NCI-H774 (cell line): ENCODE measurements at places on chromosomes 7 and 10.

DNA sequence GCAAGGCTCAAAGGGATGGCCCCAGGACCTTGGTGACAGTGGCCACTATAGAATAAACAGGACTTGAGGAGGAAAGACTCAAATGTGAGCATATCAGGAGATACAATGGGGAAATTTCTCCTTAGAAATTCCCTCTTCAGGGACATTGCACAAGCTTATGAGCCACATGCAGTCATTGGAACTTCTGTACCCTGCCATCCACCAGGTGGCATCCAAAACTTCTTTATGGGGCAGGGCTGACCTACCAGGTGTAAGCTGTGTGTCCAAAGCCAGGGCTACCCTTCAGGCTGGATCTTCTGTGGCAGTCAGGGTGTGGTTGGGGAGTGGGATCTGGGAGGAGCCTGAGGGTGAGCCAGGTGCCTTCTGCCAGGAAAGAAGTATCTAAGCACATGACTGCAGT, 36.6 kb upstream of the LRRC18 start:
- DNase-seq: no peak

GRCh38 chr10:130550952-130551674, 414.9 kb downstream of the GLRX3 start:
- DNase-seq: no peak

GRCh38 chr7:75638594-75639070, 100.1 kb downstream of the HIP1 start:
- DNase-seq: no peak

- no peak for DNase-seq
Measured at GRCh38 chr10:122544493-122544892, 16.1 kb upstream of the DMBT1 start.

DNA sequence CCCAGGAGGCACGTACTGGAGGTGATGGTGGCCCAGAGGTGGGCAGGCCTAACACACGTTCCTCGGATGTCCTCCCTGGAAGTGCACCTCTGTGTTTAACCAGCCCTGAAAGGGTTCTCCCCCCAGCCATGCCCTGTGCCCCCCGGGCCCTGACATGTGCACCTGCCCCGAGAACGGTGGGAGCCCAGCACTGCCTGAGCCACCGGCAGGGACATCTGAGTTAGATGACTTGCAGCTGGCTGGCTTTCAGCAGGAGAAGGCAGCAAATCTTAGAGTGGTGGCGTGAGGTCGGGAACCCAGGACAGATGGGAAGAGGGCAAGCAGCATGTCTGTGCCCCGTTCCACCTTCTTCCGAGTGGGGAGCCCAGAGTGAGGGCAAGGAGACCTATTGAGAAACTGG, 291.8 kb downstream of the TCERG1L start:
- DNase-seq: no peak

GRCh38 chr10:52720018-52720417, 52.6 kb downstream of the MBL2 start:
- no peak for DNase-seq

GRCh38 chr10:10120671-10121070, 897.0 kb upstream of the CELF2 start:
- DNase-seq: no peak

- DNase-seq: peak; percentile 67
Measured at GRCh38 chr7:28180364-28181147, at the start of gene JAZF1. TSS of gene JAZF1 (minus strand) at chr7:28180795.

- no peak for DNase-seq
Measured at GRCh38 chr7:951881-952547, 2.5 kb downstream of the ADAP1 start.

DNA sequence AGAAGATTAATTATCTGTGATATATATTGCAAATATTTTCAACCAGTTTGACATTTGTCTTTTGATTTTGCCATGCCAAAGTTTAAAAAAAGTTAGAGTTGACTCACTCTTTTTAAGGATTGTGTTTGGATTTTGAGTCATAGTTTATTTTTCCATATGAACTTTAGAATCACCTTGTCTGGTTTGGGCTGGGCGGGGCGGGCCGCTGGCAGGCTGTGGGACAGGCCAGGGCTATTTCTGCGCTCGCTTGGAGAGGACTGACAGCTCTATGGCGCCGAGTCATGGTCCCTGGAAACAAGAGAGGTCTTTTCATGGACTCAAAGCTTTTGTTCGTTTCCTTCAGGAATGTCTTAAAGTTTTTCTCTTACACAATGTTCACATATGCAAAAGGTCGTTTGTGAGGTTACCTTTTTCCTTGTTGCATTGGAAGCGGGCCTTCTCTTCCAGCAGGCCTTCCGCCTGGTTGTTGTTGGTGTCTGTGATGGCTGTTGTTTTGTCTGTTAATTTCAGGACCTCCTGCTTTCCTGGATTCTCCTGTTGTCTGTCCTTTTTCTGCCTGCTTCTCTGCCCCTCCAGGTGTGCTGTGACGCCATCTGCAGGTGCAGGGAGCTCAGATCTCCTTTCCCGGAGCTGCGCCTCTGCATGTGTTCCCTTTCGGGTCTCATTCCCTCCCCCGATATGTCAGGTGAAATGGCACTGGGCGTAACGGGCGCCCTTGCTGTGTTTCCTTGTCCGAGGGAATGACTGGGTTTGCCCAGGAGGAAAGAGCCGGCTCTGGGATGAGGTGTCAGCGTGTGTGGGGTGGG, 53.8 kb downstream of the INPP5A start:
- no peak for DNase-seq

DNA sequence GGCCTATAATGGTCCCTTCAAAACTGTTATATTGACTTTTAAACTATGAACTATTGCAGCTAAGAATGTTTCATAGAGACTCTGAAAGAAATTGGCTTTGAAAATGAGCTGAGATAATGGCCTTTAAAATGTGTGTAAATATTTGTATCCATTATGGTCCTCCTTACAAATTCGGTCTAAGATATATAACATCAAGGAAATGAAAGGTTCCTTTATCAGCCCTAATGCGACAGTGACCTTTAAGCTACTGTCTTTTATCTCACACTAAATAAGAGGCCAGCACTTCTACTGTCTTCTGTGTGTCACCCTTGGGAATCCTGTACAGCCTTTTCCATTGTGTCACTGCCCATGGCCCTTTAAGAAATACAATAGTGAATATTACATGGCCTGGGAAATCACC, 19.5 kb downstream of the COL28A1 start:
- no peak for DNase-seq

DNA sequence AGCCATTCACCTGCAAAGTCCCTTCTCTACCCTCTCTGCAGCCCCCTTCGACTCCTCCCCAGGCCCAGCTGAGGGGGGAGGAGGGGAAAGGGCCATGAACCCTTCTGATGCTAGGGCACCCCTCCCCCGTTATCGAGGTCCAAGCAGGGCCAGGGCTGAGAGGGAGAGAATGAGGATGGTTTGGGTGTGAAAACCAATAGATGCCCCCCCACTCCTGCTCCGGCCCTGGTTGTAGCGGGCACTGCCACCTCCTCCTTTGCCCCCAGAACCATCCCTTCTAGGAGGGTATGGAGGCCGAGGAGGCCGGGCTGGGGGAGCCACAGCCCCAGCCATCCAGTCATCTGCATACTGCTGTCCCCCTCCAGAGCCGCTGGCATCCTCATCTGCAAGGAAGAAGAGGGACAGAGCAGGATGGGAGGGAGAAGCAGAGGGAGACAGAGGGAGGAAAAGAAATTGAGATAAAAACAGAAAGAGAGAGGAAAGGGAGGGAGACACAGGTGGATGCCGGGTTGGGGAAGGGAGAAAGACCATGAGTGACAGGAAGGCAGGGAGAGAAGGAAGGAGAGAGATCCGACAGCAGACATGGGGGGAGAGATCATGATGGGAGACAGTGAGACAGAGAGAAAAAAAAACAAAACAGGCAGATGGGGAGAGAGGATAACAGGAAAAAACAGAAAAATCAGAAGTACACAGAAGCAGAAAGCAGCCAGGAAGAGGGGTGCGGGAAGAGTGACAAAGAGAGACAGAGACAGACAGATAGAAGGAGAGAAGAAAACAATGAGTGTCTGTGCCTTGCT, 1.9 kb upstream of the GAL3ST4 start:
- DNase-seq: no peak

DNA sequence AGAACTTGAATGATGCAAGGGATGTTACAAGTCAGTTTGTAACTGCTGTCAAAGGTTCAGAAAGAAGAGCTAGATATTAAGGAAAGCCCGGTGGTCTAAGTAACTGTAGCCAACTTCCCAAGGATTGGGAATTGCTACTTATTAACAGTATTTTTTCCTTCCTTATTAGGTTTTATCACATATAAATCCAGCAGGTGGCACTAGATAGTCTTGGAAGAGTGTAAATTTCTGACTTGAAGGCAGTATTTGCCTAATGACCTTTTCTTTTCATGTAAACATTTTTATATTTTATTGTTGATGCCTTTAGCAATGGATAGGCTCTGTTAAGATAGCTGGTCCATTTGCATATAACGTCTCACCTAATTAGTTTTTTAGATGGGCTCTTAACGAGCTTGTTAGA, 51.2 kb downstream of the ANLN start:
- no peak for DNase-seq
